ENCODE measurements at places on chromosomes 2 and 18.

DNA sequence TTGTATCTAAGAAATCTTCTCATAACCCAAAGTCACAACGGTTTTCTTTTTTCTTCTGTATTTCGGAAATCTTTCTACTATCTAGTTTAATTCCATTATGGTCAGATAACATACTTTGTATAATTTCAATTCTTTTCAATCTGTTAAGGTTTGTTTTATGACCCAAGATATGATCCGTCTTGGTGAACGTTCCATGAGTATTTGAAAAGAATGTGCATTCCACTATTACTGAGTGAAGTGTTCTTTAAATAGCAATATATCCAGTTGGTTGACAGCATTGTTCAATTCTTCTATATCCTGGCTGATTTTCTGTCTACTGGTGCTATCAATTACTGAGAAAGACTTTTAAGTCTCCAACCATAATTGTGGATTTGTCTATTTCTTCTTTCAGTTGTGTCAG lies 414.5 kb downstream of the TNS1 start:
- DNase-seq: no peak

GRCh38 chr18:2223849-2224248 lies 347.5 kb downstream of the METTL4 start:
- no peak for DNase-seq

- DNase-seq: no peak
These were observed 1.8 kb upstream of the IAH1 start for GRCh38 chr2:9472511-9472910.

GRCh38 chr2:233435436-233436190 lies 81.3 kb downstream of the DGKD start:
- DNase-seq: no peak

DNA sequence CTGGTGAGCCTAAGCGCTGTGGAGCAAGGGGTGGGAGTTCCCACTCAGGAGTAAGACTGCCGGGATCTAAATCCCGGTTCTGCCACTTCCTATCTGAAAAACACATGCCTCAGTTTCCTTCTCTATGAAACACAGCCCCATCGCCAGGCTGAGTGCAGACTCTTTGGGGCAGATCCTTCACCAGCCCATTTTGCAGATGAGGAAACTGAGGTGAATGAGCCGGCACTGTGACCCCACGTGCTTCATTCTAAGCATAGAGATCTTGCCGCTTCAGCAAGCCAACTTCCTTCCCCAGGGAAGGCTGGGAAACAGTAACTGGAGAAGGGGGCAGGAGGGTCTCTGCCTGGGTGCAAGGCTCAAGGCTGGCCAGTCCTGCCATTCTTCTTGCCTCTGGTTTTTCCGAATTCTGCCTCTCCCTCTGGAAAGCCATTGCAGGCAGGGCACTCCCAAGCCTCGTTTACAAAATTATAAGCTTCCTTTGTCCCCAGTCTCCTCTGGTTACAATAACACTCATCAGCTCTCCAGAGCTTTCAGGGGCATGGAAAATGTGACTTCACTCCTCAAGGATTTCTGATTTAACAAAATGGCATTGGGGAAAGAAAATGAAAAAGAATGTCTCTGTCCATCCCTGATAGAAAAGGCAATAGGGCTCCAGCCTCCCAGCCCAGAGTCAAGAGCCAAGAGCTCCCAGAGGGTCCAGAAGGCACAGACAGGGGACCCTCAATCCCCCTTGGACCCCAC lies 249.2 kb downstream of the TNS1 start:
- no peak for DNase-seq

DNA sequence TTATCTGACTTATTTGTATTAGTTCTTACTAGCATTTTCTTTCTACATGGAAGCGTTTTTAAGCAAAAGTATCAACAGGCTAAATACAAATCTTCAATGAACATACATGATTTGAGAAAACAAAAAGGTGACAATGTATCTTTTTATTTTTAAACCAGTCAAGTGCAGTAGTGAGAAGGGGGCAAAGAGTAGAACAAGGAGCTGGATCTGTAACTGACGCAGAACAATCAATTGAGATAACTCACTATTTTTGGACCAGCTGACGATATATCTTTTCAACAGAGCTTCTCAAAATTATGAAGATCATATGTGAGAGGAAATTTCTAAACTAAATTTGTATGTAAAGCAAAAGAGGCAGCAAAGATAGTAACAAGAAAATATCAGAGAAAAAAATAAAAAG lies 15.5 kb downstream of the NCKAP1 start:
- DNase-seq: no peak

DNA sequence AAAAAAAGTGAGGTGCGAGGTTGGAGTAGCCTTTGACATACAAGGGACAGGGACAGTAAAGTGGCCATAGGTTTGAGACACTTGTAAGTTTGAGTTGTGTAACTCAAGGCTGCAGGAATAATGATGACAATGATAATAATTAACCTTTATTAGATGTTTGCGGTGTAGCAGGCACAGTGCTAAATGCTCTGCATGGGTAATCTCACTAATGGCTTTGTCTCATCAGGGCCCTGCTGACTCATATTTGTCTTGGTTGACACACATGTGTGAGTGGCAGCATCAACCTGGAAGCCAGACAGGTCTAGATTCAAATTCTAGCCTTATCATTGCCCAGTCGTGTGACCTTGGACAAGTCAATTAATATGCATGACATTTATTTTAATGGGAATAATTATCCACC lies 126.2 kb downstream of the FSHR start:
- no peak for DNase-seq

DNA sequence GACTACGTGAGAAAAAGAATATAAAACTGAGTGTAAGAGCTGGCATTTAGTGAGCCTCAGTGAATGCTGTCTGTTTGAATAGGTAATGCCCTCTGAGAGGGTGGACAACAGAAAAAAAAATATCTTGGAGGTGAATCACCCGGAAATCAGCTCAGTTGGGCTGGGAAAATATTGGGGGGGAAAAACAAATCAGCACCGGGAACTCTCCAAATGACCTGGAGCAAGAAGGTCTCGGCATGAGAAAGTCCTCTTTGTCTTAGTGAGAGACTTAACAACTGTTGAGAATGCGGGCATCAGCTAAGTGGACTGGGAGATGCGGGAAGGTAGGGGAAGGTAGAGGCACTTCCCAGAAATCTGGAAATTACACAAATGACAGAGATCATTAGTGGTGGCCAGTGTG lies 109.4 kb upstream of the POU3F3 start:
- DNase-seq: no peak

DNA sequence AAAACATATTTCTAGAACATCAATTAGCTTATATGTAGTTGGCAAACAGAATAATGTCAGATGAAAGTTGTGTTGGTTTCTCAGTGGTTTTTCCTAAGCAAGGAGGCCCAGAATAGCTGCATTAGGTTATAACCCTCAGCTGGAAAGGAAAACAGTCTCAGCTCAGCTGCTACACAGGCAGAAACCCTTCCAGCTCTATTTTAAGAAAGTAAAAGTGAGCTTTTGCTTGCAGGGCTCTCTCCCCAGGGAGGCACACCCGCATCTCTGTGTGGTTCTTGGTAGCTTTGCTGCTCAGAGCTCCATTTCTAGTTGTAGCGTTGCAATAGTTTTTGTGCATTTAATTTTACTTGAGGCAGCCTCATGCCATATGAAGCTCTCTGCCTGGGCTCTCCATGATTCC lies 54.6 kb downstream of the PIKFYVE start:
- DNase-seq: no peak

- no peak for DNase-seq
These were observed 18.0 kb upstream of the YWHAQ start for GRCh38 chr2:9648821-9649220.

GRCh38 chr2:239704737-239705136 lies 303.9 kb upstream of the HDAC4 start:
- DNase-seq: no peak

DNA sequence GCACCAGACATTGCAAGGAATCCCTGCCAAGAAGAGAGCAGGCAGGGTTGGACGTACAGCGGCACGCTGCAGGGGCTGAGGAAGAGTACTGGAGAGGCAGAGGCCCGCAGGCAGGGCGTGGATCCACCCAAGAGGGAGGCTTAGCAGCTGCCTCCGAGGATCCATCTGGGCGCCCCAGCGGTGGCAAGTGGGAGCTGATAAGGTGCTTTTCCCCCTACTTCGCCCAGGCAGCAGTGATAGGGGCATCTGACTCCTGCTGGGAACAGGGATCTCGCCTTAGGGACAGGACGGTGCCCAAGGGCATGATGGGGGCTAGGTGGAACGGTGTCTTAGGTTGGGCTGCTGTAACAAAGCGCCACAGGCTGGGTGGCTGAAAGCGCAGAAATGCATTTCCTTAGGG lies 67.4 kb upstream of the HS6ST1 start:
- no peak for DNase-seq

GRCh38 chr2:218895759-218896500 lies 15.3 kb downstream of the WNT10A start:
- DNase-seq: no peak

DNA sequence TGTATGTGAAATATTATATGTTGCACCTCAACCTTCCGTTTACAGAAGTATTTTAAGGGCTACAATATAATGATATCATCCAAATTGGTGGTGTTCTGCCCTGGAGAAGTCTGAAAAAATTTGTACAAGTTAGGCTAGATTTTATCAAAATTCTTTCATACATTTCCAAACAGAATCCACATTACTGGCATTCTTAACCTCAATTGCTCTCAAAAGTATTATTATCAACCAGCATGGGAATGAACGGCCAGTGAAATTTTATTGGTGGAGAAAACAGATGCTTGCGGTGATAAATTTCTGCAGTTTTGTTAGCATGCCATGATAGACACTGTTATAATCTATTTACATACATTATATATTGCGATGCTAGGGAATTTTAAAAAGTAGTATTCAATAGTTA lies 88.3 kb upstream of the TFPI start:
- no peak for DNase-seq

DNA sequence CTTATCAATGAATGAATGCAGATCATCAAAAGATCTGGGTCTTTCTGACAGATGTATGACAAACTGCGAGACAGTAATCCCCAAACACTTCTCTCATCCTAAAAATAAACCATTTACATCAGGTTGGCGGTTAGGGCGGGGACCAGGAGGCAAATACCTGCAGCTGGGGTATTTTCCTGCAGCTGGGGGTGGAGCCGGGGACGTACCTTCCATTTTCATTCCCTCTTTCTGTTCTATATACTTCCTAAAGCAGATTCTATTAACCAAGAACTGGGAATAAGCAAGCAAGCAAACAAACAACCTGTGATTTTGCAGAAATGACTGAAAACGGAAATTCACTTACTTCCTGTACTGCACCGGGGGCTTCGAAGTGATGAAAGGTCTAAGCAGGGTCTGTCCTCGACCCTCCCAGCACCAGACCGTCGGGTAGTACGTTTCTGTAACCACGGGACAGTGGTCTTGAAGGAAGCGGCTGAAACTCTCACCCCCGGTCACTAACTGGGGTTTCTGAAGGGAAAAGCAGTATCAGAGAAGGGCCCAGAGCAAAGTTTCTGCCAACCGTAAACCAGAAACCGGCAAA lies 1.2 kb downstream of the ABHD3 start:
- DNase-seq: no peak

DNA sequence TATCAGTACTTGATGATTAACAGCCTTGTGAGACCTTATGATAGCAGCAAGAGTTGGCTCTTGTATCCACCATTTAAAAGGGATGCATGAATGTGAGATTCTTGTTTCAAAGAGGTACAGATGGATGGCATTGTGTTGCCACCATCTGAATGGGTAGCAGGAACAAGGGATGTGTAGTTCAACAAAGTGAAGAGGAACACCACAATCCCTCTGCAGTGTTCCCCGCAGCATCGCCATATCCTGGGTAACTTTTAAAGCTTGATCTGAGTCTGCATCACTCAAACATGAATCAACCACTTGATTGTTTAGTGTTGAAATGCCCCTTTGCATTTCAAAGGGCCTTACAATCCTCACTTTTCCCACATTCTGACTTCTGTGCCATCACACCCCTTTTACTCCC lies 106.7 kb downstream of the SS18 start:
- DNase-seq: no peak

GRCh38 chr2:160399880-160400279 lies 93.7 kb downstream of the RBMS1 start:
- DNase-seq: no peak

DNA sequence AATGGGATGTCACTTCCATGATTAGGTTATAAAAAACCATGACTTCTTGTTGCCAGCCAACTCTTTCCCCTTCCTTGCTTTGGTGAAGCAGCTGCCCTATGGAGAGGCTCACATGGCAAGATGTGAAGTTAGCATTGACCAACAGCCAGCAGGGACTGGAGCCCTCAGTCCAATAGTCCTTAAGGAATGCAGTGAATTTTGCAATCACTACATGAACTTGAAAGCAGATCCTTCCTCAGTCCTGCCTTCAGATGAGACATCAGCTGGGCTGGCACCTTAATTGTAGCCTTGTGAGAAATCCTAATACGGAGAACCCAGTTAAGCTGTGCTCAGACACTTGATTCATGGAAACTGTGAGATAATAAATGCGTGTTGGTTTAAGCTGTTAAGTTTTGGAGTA lies 61.8 kb downstream of the ATP8B1 start:
- no peak for DNase-seq

DNA sequence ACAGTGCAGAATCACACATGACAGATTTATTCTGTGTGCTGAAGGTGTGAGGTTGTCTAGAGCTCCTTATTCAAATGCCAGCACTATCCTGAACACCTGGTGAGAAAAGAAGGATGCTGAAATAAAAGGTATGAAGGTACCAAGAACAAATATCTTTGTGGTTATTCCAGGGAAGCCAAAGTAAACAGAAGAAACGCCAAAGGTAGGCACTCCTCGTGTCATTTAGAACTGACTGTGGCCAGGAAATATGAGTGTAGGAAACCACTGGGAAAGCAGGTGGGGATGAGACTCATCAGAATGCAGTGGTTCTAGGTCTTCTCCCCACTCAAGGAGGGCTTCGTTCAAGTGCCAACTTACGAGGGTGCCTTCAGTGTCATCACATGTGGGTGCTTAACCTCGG lies 80.8 kb downstream of the KIF5C start:
- DNase-seq: no peak

DNA sequence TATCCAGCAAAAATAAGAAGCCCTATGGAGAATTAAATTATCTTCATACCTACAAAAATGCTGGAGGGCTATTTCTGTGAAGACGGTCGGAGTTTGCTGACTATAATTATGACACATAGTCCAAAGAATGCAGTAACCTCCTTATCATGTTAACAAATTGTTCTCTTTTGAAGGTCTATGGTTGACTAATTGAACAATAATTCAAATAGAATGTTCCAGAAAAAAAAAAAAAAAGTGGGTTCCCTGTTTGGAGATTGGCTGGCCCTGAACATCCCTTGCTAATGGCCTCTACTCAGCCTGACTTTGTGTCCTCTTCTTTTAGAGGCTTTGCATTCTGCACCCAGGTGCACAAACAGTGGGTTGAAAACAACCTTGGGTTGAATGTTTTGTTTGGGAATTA lies 82.8 kb upstream of the CCBE1 start:
- no peak for DNase-seq

DNA sequence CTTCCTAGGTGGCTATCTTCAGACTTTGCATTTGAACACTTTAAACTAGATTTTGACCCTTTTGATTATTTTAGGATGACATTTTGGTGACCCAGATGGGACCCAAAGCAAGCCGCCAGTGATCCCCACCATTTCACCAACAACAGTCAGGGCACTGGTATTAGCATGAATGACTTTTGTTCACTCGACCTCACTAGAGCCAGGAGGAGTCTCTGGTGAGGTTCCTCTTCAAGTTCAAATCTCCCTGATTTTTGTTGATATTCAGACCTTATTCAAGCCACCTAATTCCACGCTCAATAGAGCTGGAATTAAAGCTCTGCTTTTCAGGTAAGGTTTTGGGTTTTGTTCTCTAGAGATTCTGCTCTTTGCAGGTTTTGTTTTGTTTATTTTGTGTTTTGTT lies 202.3 kb downstream of the MREG start:
- DNase-seq: no peak

- DNase-seq: no peak
These were observed 450.9 kb downstream of the FBXO15 start for GRCh38 chr18:73696698-73697097.

- no peak for DNase-seq
These were observed 791.3 kb upstream of the CHAC2 start for GRCh38 chr2:52976143-52976949.
